ENCODE measurements at places on chromosomes 7 and 10.

DNA sequence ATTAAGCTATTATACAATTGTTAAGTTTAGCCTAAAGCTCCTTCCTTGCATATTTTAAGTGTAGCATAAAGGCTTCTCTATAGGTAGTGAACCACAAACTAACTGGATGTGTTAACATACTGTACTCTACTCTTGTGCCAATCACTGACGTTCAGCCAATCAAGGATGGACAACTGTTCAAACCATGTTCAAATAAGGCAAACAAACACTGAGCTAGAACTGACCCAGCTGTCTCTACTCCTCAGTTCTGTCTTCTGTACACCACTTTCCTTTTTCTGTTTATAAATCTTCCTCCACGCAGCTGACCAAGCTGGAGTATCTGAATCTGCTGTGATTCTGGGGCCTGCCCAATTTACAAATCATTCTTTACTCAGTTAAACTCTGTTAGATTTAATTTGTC is 188.7 kb upstream of the MBL2 start:
- DNase-seq, result no peak

GRCh38 chr10:3763852-3764625 is 21.0 kb downstream of the KLF6 start:
- no peak for DNase-seq

GRCh38 chr10:115026056-115026745 is 67.0 kb upstream of the ATRNL1 start:
- no peak for DNase-seq

- DNase-seq, result no peak
Observed at GRCh38 chr7:131540491-131541162, 15.8 kb downstream of the PODXL start.

- no peak for DNase-seq
Observed at GRCh38 chr7:132520591-132521280, 55.5 kb downstream of the PLXNA4 start.

GRCh38 chr7:157586426-157586955 is 249.7 kb downstream of the DNAJB6 start:
- DNase-seq, result no peak

- DNase-seq, result no peak
Observed at GRCh38 chr10:7534480-7534852, 123.6 kb upstream of the SFMBT2 start.

DNA sequence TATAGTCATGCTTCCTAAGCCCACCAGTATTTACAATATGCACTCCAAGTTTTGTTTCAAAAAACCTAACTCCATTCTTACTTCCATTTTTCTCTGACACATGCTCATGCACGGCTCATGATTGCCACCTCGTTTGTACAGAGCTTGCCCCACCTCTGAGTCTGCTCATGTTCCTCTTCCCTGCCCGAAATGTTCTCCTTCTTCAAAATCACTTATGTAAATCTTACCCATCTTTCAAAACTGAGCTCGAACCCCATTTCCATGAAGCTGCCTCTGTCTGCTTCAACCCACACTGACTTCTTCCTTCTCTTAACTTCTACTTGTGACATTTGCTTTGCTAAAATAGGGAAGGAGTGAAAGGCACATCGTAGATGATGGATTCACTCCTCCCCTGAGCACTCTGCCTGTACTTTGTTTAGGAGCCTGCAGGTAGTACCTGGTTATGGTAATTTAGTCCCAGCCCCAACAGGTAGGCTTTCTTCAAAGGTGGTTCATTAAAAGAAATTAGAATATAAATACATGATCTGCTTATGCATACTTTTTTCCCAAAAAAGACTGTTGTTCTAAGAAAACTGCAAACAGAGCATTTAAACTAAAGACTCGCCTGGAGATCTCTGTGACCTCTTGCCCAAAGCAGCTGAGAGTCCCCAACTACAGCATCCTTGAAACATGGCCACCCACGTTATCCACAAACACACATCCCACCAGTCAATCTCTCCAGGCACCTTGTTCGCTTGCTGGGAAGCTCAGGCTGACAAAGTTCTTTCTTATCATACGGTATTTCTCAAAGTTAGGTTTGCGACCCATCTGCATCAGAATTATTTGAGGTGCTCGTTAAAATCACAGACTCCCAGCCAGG is 172.0 kb downstream of the DGKI start:
- no peak for DNase-seq

DNA sequence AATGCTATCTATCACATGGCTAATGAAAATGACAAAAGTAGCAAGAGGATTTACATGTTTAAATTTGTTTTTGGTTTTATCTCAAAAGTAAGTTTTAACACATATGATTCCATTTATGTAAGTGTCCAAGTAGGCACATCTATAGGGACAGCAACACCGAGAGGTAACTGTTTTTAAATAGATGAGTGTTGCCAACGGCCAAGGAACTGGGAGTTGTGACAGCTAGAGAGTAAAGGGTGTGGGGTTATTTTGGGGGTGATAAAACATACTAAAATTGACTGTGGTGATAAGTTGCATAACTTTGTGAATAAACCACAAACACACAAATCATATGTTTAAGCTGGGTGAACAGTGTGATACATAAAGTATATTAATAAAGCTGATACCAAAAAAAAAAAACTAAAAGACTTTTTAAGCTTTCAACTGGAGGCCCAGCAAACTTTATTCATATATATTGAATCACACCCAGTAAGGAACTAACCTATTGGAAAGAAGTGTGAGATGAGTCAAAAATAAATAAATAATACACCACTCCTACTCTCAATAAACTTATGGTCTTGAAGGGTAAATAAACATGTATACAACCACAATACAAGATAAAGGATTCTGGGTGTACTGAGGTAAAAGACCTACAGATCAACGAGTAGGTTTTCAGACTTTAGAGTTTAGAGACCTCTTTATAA is 33.0 kb downstream of the LRRC72 start:
- no peak for DNase-seq

GRCh38 chr7:37592366-37592765 is 91.2 kb upstream of the GPR141 start:
- no peak for DNase-seq

GRCh38 chr10:5890452-5890915 is 441 bp downstream of the FBH1 start:
- no peak for DNase-seq

DNA sequence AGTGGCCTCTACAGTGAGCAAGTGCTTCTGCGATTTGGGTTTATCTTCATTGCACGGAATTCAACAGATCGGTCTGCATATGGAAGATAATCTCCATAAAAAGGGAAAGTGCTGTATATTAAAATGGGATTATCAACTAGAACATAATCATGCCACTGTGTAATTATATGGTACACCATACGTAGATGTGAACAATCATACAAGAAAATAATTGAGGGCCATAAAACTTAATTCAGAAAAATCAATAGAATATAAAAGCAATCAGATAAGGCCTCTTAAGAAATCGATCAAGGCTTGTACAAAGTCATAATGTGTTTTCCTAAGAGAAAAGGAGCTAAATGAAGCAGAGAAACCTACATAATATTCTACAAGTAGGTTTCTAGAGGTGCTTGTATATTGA is 157.5 kb upstream of the MGMT start:
- DNase-seq, result no peak

- no peak for DNase-seq
Observed at GRCh38 chr7:28180031-28180363, 598 bp downstream of the JAZF1 start.

DNA sequence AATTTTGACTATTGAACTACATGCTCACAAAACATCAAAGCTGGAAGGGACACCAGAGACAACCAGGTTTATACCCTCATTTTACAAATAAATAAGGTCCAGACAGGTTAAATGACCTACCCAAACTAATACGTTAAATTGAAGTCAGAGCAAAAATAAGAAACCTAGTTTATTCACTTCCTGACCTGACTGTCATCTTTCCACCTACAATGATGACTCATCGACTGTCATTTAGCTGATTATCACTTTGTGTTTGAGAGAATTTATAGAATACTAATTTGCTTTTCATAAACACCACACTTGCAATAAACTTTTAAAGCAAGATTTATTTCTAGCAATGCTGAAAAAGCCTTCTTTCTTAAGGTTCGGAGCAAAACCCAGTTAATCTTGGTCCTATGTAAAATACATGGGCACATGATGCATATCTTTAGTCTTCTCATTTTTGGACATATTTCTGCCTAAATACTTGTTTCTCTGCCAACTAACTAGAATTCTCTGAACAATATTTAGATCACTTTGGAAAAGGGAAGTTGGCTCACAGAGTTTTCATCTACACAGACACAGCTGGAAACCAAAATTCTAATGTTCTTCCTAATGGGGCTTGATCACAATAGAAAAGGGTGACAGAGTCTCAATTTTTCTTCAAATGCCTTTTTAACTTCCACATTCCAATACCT is 16.7 kb upstream of the LRRN3 start:
- DNase-seq, result no peak

GRCh38 chr7:78176171-78176570 is 377.6 kb downstream of the PHTF2 start:
- no peak for DNase-seq

- no peak for DNase-seq
Observed at GRCh38 chr10:77283326-77283725, 354.3 kb downstream of the KCNMA1 start.

DNA sequence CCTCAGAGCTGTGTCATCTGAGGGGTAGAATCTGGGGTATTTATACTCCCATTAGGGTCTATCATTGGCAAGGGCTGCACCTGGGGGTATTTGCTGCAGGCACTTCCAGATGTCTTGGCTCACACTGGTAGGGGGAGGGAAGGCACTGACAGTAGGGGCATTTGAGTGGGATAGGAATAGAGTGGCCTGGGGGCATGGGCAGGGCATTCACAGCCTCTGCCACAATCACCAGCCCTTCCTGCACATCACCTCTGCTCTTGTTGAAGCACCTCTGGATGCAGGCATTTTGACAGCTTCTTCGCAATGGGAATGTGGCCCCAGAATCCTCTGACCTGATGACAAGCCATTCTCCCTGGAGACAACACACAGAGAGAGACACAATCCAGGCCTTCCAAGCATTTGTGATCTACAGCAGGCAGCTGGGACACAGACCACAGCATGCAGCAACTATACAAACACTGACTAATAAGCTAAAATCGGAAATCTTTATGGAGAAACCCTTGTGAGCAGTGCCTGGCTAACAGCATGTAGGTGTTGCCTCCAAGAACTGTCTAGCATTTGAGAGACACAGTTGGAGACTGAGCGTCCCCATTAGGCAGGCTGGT is 178.5 kb downstream of the KCNMA1 start:
- no peak for DNase-seq

GRCh38 chr7:115410972-115411686 is 489.2 kb downstream of the MDFIC start:
- DNase-seq, result no peak

GRCh38 chr7:143299840-143300239 is 11.7 kb downstream of the CASP2 start:
- DNase-seq, result no peak

DNA sequence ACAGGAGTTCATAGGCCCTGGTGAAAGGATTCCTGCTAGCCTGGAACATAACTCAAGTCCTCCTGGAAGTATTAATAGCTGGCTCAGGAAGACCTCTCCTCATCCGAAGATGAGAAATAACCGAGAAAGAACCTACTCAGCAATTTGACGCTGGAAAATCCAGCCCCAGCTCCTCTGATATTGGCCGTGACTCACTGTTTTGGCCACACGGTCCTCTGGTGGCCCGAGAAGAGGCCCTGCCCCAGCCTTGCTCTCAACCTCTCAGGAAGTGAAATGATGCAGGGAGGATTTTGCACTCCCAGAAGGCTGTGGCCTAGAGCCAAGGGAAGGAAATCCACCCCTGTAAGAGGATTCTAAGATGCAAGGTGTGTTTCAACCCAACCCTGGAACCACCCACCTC is 121.6 kb downstream of the MTPAP start:
- no peak for DNase-seq

DNA sequence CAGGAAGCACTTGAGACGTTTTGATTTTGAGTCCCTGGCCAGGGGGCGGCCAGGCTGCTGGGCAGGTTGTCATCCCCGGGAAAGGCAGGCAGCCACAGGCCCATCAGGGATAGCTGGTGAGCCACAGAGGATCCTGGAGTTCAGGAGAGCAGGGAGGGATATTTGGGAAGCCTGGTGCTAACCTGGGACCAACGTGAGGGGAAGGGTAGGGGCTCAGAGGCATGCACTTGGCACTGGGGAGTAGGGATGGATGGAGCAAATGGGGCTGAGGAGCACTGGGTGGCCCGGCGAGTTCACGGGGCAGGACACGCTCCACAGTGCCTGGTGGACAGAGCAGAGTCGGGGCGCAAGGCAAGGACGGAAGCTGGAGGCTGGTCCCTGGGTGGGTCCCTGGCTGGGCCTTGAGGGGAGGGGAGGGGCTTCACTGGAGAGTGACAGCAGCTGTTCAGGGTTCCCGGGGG is 30.2 kb downstream of the LRRC27 start:
- no peak for DNase-seq

- no peak for DNase-seq
Observed at GRCh38 chr7:147547252-147547897, 1043.2 kb upstream of the C7orf33 start.

- peak; percentile 30 for DNase-seq
Observed at GRCh38 chr10:102918817-102919245, 737 bp downstream of the CNNM2 start.

- DNase-seq, result no peak
Observed at GRCh38 chr7:121244120-121244870, 84.5 kb upstream of the WNT16 start.

DNA sequence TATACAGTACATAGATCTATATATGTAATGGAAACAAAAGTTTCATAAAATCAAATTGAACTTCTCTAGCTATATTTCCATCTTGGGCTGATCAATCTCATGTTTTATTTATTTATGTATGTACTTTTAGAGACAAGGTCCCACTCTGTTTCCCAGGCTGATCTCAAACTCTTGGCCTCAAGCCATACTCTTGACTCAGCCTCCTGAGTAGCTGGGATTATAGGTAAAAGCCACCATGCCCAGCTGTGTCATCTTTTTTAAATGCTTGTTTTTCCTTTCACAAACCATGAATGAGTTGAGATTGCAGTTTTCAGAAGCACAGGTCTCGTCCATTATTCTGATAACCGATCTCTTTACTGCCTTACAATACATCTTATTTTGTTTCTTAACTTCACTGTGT is 400.9 kb downstream of the KCNMA1 start:
- no peak for DNase-seq

DNA sequence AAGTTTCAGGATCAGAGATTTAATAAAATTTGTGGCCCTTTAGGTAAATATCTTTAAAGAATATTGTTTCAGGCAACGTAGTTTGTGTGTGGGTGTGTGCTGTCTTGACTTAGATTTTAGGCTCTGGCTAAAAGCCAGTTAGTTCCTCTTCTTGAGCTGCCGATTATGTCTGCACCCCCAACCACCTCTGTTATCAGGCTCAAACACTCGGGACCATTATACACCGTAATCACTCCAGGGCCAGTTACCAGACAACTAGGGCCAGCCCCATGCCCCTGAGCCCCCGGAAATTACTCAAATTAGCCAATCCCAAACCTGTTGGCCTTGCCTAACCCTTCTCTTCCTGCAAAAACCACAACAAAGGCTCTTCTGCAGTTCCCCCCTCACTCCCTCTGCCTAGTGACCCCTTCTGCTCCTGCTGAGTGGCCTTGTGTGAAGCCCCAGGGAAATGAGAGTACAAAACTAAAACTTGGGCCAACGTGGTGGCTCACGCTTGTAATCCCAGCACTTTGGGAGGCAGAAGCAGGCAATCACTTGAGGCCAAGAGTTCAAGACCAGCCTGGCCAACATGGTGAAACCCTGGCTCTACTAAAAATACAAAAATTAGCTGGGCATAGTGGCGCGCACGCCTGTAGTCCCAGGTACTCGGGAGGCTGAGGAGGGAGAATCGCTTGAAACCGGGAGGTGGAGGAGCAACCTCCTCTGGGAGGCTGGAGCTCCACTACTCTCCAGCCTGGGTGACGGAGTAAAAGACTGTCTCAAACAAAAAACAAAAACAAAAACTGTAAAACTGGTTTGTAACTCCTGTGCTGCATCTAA is 9.2 kb upstream of the HNRNPF start:
- DNase-seq, result no peak

- DNase-seq, result no peak
Observed at GRCh38 chr7:46003161-46003560, 82.1 kb upstream of the IGFBP3 start.

Data from tibial artery (tissue), 4 donors.